ENCODE measurements at places on chromosomes 7 and 10.

DNA sequence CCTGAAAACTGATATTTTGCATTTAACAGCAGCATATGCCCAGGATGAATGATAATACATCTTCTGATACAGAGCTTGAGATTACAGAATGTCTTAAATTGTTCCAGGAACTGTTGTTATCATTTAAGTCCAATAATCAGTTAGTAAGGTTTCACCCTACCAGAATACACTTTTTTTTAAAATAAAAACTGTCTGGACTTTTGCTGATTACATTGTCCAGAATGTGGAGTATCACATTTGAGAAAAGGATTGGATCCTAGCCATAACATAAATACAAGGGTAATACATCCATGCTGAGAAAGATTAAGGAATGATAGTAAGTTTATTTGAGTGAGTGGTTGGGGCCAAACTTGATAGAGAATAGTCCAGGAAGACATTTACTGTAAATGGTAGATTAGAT, 71.0 kb downstream of the SEPTIN7 start:
- no peak for DNase-seq

DNA sequence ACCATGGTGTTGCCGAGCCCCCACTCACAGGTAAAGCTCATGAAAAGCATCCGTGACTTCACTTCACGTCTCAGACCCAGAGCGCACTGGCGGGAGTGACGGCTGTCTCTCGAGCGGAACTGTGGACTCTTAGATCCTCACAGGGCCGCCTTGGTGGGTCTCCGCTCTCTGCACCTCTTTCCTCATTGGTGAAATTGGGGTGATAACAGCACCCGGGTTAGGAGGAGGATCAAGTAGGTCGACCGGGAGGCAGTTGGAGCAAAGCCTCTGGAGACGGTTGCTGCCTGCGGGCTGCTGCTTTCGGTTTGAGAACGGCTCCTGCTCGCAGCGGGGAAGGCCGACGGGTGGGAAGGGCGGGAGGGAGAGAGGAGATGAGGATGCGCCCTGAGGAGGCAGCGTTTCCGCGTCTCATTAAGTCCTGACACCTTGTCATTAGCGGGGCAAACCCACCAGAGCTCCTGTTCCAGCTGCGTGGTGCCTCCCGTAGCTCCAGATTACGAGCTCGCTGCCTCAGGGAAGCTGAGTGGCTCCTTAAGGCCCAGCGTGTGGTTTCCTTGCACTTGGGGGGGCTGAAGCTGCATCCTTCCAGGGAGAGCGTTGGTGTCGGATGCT, 51.9 kb upstream of the CFAP46 start:
- no peak for DNase-seq

DNA sequence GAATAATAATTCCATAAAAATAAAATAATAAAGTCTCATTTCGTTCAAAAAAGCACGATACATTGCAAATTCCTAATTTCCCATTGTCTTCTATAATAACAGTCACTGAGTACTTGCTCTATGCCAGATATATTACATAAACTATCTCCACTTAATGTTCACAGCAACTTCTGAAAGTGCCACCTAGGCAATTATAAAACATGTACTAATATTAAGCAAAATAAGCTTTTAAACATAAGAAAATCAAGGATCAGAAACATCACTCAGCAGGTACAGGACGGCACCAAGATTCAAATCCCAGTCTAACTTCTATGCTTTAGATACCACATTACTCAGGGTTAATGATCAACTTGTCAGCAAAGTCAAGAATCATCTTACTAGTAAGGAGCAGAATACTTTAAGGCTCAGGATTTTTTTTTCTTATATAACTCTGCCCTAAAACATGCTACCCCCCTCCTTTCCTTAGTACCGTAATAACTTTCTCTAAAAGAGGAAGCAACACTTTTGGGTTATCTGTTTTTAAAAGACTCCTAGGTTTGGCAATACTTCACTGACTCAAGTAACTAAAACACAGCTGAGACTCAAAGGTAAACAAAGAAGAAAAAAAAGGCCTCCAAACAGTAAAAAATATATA, 51.3 kb downstream of the USP6NL start:
- DNase-seq, result no peak

DNA sequence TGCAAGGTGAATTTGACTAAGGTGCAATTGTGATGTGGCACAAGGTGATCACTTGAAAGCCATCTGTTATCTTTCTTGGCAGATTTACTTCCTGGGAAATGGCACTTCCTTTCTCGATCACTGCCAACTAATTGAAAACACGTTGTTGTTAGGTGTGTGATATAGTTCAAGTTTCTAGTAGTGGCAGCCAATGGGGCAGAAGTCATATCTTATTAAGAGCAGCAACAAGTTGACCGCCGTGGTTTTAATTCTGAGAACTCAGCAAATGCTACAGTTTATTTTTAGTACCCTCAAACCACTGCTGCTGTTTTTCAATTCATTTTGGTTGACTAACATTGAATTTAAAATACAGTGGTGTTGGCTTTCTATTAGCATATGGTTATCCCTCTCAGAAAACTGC, 1.6 kb downstream of the CHN2 start:
- no peak for DNase-seq

GRCh38 chr7:27080844-27081436, 14.9 kb downstream of the HOXA1 start:
- no peak for DNase-seq

DNA sequence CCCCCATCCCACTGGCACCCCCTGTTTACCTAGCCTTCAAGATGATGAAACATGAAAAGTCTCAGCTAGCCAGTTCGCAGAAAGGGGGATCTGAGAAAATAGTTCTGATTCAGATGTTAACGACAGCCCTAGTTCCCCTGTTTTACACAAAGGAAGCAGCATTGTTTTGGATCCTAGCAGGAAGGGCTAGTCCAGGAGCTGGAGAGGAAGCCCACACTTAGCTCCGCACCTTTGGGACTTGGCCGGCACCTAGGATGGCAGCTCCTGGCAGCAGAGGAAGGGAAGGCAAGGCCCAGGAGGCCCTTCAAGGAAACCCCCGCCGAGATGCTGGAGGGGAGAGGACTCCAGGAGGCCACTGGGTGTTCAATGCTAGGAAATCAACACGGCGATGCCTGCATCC, 29.0 kb upstream of the MGMT start:
- no peak for DNase-seq

DNA sequence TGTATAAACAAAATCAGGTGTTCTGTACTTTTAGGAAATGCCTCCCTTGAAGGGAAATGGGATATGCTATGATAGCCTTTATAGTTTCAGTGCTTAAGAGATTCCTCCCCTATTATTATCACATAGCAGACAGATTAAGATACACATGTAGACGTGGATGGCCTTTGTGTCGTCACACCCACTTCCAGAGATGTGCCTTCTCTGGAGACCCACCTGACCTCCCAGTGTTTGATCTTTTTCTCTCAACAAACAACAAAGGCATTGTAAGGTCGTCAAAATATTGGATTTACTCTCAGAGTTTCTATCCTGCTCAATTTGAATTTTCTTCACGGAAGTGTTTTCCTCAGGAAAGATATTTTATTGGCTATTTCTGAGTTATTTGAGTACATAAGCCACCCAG, 25.7 kb upstream of the C1GALT1 start:
- DNase-seq, result no peak

GRCh38 chr10:33461295-33461640, 126.8 kb upstream of the NRP1 start:
- no peak for DNase-seq

- no peak for DNase-seq
Measured at GRCh38 chr7:104914421-104914820, 99.6 kb upstream of the KMT2E start.

DNA sequence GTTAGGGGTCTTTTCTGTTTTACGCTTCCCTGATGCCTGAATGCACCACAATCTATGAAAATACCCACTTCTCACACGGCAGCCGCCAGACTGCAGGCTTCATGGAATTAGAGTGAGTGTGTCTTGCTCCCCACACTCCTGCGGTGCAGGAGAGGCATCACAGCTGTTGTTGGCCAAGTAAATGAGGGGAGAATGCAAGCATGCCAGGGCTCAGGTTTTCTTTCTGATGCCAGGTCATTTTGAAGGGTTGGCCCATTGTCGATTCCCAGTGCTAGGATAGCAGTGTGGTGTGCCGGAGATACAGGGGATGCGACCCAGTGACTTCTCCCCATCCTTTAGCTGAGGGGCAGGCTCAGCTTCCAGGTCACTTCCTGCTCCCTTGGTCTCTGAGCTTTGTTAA, 16.3 kb downstream of the CXCL12 start:
- no peak for DNase-seq

DNA sequence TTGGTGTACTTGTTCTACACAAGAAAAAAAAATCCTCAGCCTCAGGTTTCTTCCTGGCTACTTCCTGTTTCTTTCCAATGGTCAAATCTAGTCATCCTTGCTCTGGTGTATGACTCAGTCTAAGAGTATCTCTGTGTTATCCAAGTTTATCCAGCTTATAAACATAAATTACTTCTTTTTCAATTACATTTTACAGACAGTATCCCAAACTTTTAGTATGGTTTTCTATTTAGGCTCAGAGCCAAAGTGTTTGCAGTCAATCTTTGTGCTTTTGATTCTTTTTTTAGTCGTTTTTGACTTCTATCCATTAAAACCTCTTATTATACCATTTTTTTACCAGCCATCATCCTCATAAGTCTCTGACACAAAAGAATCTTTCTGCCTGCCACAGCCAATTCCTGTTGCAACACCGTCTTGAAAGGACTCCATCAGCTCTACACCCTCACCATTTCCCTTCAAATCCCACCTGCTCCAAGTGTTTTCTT, 294.6 kb downstream of the PTEN start:
- no peak for DNase-seq

GRCh38 chr7:133904776-133905175, 222.4 kb upstream of the LRGUK start:
- DNase-seq, result no peak

- no peak for DNase-seq
Measured at GRCh38 chr7:31500656-31501055, 13.2 kb upstream of the ITPRID1 start.

- DNase-seq, result no peak
Measured at GRCh38 chr7:110129159-110129558, 961.8 kb upstream of the LRRN3 start.

GRCh38 chr10:112649006-112649821, 202.2 kb downstream of the VTI1A start:
- DNase-seq, result no peak

DNA sequence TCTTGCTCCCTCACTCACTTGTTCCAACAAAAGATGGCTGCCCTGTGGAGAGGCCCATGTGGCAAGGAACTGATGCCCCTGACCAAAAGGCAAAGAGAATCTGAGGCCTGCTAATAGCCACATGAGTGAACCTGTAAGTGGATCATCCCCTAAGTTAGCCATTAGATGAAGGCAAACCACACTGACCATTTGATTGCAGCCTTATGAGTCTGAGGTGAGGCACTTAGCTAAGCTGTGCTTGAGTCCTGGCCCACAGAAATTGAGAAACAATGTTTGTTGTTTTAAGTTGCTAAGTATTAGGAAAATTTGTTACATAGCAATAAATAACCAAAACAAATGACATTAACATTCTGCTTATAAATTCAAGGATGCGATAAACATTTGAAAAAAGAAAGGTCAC, 100.1 kb upstream of the BET1 start:
- DNase-seq, result no peak

- DNase-seq, result no peak
Measured at GRCh38 chr7:159108941-159109652, 35.6 kb downstream of the VIPR2 start.

DNA sequence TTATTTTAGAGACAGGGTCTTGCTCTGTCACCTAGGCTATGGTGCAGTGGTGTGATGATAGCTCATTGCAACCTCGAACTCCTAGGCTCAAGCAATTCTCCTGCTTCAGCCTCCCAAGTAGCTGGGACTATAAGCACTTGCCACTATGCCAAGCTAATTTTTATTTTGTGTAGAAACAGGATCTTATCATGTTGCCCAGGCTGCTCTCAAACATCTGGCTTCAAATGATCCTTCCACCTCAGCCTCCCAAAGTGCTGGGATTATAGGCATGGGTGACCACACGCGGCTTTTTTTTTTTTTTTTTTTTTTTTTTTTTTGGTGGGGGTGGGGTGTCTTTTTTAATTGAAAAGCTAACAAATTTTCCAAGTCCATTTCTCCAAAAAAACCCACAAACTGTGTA, 18.4 kb downstream of the HPS6 start:
- DNase-seq, result no peak

DNA sequence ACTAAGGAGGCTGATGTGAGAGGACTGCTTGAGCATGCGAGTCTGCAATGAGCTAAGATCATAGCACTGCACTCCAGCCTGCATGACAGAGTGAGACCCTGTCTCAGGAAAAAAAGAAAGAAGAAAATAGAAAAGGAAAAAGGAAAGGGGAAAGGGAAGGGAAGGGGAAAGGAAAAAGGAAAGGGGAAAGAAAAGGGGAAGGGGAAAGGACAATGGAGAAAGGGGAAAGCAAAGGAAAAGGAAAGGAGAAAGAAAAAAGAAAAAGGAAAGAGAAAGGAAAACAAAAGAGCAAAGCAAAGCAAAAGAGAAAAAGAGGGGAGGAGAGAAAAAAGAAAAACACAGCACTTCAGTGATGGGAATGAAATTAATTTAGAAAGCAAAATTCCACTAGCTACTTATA, 179.3 kb downstream of the SRPK2 start:
- DNase-seq, result no peak

- DNase-seq, result no peak
Measured at GRCh38 chr7:77181734-77182133, 17.9 kb downstream of the FGL2 start.

- DNase-seq, result no peak
Measured at GRCh38 chr10:112261281-112261822, 21.8 kb upstream of the TECTB start.

GRCh38 chr7:112981966-112982365, 104.7 kb downstream of the GPR85 start:
- no peak for DNase-seq

- DNase-seq, result no peak
Measured at GRCh38 chr7:135575296-135575695, 17.6 kb downstream of the NUP205 start.

DNA sequence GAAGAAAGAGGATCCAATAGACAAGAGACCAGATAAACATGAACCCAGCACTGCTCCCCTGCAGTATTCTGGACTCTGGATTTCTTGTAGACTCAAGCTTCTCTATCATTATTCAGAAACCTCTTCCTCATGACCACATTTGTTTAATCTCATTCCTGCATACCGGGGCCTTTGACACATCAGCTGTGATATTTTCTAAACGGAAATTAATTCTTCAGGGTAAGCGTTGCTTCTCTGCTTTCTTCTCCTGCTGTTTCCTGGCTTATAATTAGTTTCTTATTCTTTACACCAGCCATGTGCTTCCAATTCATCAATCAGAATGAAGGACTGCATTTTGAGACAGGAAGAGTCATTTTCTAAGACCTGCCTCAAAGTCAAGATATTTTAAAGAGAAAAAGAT, 54.2 kb upstream of the TARP start:
- no peak for DNase-seq

DNA sequence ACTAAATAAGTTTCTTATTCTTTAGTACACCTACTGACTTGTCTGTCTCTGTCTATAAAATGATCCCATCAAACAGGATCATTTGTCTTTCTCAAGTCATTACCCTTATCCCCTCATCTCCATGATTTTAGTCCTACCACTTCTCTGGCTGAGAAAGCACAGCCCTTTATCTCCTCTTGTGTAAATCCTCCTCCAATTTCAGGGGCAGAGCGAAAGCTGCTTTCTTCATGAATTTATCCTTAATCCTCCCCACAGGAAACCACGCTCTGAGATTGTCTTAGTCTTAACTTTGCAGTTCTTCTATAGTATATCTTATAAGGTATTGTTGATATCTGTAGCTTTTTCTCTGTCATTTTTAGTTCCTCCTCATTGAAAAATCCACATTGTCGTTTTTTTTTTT, 239.7 kb upstream of the PLXDC2 start:
- no peak for DNase-seq

All from thoracic aorta (tissue), 2 donors.